Hematopoietic multipotent progenitor cell treated with erythropoietin and hydrocortisone succinate and interleukin-3 and kit ligand, for 8 days (in vitro differentiated cells): ENCODE measurements at places on chromosomes 16 and 17.

GRCh38 chr17:29179232-29180033, 765 bp downstream of the MYO18A start:
- peak; percentile 94 for DNase-seq

DNA sequence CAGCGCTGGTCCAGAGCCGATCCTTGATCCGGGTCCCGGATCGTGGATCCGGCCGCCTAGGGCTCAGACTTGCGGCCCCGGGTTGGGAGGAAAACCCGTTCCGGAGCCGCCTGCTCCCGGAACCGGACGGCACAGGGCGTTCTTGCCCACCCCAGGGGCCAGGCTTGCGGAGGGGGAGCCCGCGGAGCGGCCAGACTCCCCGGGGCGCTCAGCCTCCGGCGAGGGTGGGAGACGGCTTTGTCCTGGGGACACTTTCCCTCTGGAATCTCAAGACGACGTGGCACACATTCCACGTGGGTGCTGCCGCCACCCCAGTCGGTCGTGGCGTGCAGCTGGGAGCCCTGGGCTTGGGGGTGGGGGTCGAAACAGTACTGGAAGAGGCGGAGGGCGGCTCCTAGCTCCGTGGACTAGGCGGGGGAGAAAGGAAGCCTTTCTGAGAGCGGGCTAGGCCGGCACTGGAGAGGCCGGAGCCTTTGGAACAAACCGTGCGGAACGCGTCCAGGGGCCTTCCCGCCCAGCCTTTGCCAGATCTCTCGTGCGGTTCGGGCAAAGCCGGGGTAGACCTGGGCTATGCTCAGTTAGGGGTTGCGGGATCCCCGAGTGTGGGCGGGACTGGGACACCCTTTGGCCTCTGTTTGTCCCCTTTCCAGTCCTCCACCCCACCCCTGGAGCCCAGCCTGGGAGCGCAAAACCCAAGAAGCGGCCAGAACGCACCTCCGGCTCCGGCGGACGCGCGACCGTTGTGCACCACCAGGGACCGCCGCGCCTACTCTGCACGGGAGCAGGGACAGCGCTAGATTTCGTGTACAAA, 26.5 kb downstream of the SREBF1 start:
- DNase-seq, result no peak

DNA sequence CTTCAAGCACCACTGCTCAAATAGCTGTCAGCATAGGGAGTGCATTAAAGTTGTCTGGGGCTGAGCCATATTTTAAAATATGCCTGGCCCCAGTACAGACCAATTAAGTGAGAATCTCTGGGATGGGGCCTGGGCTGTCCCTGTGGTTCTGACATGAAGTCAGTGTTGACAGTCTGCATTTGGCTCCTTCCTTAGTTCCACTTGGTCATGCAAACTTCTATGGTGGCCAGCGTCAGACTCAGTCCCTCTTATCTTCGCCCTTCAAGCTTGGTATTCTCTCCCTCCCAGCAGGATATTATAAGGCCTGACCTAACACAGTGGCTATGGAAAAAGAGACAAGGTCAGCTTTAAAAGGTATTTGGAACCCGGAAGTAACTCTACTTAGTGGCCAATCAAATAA, 177.2 kb downstream of the PMP22 start:
- no peak for DNase-seq

DNA sequence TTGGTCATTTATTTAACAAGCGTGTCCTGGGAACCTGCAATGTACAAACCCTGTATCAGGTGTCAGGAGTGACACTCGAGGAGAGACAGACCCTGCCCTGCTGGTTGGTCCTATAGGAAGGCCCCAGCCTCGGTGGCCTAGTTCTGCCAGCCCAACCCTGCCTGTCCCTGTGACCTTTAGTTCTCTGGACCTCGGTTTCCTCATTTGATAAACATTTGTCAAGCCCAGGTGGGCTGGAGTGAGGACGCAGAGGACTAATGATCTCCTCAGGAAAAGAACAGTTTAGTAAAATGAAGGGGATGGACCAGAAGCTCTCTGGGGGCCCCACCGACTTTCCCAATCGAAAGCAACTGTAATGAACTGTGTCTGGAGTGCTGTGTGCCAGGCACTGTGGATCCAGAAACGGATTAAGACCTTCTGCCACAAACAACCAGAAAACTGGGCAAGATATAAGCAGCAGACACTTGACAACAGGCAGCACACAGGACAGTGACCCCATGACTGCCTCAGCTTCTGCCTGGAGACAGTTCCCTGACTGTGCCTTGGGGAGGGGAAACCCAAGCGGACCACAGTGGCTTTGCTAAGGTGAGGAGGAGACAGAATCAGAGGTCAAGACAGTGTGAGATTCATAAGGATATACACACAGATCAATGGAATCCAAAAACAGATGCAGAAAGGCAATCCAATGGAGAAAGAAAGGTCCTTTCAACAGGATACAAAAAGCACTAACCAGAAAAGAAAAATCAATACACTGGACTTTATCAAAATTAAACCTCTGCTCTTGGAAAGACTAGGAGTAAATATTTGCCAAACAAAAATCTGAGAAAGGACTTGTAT, 8.8 kb downstream of the PRCD start:
- DNase-seq, result no peak

DNA sequence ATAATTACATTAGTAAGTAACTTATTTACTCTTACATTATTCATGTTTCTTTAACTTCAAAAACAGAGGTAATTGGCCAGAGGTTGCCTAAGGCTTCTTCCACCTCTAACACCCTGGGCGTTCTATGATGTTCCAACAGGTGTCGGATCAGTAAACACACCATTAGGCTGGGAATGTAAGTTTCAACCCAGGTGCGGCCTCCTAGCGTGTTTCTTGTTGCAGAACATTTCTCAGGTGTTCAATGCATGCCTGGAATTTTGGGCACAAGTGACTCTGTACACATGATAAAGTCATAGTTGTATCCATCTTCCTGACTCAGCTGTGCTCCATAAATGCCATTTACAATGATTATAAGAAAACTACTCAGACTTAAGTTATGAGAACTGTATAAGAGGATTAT, 1.0 kb downstream of the KRTAP2-2 start:
- no peak for DNase-seq

DNA sequence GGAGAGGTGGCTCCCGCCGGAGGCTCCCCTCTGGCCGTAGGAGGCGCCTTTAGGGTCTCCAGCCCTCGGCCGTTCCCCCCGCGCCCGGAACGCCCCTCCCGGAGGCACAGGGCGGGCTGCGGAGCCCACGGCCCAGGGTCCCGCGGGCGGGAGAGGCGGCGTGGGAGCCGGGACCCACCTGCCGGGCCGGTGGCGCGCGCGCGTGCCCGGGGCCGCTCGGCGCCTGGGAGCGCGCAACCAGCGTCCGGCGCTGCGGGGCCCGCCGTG, at the start of gene MIF4GD:
Gene MIF4GD (minus strand): TSS at position 266 of the 267 bp plus-strand sequence. CDS start 1,036 bp downstream, outside the sequence.
- DNase-seq, result no peak

GRCh38 chr17:31067691-31068184, 27.0 kb upstream of the NF1 start:
- DNase-seq, result no peak

- DNase-seq, result no peak
Observed at GRCh38 chr17:75614006-75614405, 19.2 kb upstream of the SMIM5 start.

DNA sequence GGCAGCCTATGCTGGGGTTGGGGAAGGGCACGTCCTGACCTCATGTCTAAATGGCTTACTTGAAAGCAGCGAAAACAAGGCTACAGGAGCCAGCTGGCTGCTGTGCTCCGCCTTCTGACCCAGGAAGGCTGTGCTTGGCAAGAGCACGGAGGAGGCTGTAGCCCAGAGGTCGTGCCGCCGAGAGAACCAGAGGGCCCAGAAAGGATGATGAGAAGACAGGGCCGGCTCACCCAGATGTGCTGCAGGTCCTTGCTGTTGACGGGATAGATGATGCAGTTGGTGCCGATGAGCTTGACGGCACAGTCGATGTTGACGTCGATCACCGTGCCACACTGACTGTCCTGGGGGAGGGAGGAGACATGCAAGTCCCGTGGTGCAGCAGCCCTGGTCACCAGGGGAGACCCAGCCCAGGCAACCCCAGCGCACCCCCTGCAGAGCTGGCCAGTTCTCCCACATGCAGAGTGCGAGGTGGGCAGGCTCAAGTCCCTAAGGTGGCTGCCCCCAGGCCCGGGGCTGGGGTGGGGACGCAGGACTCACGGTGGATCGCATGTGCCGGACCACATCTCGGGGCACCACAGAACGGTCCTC, 20.7 kb downstream of the SPHK1 start:
- no peak for DNase-seq

DNA sequence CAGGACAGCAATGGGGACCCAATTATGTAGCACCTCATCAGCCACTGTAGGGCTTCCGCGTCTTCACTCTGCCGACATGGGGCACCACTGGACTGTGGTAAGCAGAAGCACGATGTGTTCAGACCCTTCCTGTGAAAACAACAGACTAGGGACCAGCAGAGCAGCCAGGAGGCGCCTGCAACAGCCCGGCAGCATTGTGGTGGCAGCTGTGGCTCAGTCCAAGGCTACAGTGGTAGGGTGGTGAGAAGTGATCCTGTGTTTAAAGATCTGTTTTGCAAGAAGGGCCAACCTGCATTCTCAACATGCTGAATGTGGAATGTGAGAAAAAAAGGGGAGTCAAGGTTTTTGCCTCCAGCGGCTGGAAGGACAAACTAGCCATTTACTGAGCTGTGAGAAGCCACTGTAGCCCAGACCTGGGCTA, 80.8 kb downstream of the GAS7 start:
- peak; percentile 20 for DNase-seq

- no peak for DNase-seq
Observed at GRCh38 chr17:33469421-33469820, 176.3 kb upstream of the ASIC2 start.
